ENCODE measurements at places on chromosomes 1 and 21. TPM values are rescaled to one million over a fixed set of nuclear protein-coding genes. Genes with fewer than 3 reads are reported as not detected.

Gene NIBAN1
- 58.9 TPM for total RNA-seq

Gene OR2T35
- not detected for total RNA-seq

Gene C8A
- not detected for total RNA-seq

Gene BRINP3
- not detected for total RNA-seq

Gene GUCA2A
- not detected for total RNA-seq

Gene HMGCL
- 30.3 TPM for total RNA-seq

DNA sequence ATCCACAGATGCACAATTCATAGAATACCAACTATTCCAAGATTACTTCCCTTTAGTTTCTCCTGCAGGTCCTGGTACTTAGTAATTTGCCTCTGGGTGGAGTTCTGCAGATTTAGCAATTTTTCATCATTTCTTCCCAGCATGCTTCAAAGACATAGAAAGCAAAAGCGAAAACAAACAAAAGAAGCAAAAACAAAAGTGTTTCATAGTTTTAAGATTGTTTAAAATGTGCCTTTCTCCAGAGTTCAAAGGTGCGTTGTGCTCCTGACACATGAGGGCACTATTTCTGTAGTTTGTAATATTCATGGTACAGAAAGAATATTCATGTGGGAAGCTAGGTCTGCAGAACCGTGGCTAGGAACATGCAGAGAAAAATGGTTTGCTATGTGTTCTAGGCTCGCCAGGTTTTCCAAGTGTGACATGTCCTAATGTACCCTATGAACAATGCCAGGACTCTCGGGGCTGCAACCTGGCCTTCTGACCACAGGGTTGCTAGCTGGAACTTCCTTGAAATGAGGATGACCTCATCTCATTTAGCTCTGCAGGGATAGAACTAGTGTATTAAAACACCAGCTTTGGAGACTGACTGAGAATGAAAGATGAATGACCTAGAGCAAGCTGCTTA lies 30.0 kb upstream of the RCSD1 start:
- peak; percentile 53 for DNase-seq

DNA sequence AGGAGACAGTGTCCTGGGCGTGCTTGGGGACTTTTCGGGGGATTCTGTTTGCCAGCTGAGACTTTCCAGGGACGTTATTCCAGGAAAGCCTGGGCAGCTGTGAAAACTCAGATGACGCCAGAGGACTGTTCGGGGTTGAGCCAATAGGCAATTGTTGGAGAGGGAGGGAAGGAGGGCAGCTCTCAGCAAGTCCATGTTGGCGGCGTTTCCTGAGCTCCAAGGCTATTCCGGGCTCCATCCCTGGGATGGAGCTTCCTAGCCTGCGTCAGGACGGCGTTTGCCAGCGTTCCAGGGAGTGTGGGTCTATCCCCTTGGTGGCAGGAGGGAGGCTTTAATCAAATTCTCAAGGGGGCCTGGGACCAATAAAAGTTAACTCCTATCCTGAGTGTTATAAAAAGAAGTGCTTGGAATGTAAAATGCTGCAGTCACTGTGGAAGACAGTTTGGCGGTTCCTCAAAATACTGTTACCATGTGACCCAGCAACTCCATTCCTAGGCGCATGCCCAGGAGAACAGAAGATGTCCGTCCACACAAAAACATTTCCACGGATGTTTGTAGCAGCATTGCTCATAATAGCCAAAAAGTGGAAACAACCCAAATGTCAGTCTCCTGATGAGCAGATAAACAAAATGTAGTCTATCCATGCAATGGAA lies 15.2 kb downstream of the SLC27A3 start:
- peak; percentile 91 for DNase-seq

DNA sequence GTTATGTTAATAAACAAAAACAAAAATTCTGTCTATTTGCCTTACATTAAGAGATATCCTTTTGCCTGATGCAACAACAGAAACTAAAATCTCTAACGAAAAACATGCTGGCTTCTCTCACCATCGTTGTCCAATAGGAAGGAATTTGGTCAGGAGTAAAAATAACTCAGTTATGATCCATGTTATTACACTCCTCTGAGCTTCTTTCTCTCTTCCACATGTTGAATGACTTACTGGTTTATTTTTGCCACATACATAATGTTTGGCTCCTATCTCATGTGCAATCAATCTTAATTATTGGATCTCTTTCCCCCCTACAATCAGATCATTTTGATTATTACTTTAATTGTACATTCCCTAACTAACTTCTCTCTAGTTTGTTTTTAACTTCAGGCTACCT lies 688.4 kb downstream of the USP25 start:
- DNase-seq, result peak; percentile 43

DNA sequence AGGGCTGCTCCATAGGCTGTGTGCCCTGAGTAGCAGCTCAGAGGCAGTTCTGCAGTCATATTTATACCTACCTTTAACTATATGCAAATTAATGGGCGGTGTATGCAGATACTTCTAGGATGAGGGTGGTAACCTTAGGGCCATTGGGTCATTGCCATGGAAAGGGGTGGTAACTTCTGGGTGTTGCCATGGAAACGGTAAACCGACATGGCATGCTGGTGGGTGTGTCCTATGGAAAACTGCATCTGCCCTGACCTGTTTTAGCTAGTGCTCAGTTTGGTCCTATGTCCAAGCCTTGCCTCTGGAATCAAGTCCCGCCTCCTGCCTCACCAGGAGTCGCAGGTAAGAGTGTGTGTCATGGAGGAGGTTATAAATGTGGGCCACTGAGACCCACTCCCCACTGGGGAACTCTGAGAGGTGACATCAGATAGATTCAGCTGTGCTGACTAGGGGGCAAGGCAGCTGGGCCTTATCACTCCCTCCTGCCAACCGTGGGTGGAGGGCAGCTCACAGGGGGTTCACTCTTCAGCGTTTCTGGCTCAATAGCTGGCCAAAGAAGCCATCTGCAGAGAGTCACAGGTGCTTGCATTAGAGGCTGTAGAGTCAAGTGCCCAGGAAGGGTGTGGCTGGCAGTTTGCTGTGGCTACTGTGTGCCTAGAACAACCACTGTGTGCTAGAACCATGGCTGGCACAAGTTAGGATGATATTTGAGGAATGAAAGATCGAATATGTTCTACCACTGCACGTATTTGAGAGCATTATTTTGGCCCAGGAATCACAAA lies 19.0 kb downstream of the BACE2 start:
- DNase-seq, result no peak
